Activated T-helper 9 cell treated with anti-CD3 and anti-CD28 coated beads, Interleukin-2, amount 50 U/mL, for 16 hours (primary cell): ENCODE measurements at places on chromosomes 2 and 18.

GRCh38 chr2:72689579-72690195 lies 136.1 kb downstream of the EXOC6B start:
- no peak for DNase-seq

- no peak for DNase-seq
These were observed 32.3 kb downstream of the MAP3K2 start for GRCh38 chr2:127355407-127356008.

- DNase-seq = no peak
These were observed 120.2 kb downstream of the ACAA2 start for GRCh38 chr18:49692906-49693716.

- DNase-seq = no peak
These were observed 150.8 kb upstream of the SPATS2L start for GRCh38 chr2:200155652-200156051.

DNA sequence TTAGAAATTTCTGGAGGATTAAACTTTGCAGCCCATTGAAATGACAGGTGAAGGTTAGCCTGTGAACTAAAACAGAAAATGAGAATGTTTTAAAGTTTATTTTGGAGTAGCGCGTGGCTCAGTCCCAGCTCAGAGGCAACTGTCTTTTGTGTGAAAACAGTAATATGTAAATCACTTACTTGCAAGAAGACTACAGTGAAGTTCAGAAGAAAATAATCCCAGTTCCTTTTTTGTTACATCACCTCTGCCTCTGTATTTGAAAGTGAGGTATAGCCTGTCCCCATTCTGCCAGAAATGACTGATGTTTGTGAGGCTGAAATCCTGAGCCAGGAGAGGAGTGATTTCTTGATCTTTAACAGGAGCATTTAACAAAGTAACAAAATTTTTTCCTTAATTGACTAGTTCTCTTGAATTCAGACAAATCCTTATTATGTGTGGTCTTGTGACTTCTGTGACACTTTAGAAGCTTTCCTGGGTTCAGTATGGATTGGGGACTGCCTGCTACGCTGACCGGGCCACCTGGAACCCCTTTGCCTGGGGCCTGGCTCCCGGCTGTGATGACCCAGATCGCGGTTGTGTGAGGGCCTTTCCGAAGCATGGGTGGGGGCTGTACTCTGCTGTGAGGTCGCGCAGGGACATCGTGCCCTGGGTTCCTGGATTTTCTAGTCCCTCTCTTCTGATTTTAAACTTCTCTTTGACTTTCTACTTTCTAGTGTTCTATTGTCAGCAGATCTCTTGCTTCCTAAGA lies 24.3 kb downstream of the TRAPPC12 start:
- DNase-seq = no peak

DNA sequence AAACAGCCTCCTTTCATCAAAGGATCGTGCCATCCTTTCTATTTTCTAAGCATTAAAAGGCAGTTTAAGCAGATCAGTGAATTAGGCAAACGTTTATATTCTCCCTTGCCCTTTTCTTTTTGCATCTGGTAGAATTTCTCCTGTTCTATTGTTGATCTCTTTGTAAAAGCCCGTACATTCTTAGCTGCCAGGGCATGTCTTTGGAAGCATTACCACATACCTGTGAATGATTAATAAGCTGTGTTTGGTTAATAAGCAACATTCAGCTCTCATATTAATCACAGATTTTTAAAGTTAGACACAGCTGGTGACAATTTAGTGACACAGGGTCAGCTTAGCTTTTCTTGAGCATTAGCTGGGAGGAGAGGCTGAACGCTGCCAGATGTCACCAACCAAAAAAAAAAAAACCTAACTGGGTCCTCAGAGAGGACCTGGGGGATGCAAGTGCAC lies 33.8 kb upstream of the CYP1B1 start:
- no peak for DNase-seq

GRCh38 chr2:178331474-178332432 lies 119.2 kb downstream of the PRKRA start:
- no peak for DNase-seq

DNA sequence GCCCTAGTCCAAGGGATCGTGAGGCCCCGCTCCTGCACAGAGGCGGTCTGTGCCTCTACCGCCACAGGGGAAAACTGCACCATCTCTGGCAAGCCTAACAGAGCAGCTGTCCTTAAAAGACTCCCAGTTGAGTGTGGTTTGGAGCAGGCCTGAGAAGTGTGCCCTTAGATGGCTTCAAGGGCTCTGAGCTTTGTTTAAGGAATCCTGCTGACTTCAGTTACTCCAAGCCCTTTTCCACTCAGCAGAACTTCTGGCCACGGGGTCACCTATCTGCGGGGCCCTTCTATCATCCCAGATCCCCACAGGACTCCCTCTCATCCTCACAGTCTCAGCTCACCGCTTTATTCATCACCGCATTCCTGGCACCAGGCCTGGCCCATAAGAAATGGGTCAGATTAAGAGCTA lies 131.5 kb downstream of the CCDC74A start:
- DNase-seq = no peak

GRCh38 chr2:61670591-61671501 lies 132.7 kb upstream of the XPO1 start:
- DNase-seq = no peak
